ENCODE measurements at places on chromosomes 3 and 15.

GRCh38 chr15:45604326-45604725 is 17.1 kb downstream of the BLOC1S6 start:
- DNase-seq: no peak

DNA sequence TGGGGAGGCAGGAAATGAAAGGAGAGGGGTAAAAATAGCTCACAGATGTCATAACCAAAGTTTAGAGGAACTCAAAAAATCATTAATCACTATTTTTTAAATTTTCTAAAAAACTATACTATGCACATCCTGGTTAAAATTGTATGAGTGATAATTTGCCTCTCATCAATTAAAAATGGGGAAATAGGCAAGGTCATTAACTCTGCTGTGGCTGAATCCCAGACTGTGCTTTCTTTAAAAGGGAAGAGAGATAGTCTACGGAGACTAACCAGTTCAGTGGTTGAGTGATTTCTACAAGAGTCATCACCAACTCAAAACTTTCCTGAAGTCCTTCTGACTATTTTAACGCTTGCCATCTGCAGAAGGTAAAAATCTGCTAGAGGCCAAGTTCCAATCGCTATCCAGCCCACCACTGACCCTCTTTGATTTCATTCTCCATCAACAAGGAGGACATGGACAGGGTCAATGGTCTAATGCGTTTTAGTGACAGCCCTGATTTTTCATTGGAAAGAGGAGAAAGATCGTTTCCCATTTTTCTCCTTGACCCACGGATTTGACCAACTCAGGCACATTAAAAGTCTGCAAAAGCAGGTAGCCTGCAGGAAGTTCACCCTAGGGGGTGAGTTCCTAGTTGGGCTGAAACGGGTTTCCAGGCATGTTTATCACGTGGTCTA is 850 bp downstream of the SUCLG2 start:
- no peak for DNase-seq

DNA sequence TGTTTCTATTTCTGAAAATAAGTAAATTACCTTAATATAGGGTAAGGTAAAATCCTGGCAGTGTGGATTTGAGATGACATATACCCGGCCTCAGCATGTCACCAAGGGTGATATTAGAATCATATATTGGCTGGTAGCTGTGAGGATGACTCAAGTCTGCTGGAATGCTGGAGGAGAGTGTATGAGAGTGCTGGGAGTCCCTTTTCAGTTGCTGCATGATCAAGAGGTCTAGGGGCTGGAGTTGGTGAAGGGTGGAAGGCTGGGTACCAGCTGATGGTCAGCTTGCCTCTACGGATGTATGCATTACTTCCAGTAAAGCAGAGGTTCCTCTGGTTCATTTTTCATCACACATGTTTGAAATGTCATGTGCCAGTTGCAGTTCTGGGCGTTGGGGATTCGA is 40.6 kb downstream of the SLC25A26 start:
- DNase-seq: no peak

GRCh38 chr3:69560818-69561217 is 174.9 kb upstream of the FRMD4B start:
- no peak for DNase-seq

GRCh38 chr3:7682822-7683229 is 818.8 kb upstream of the LMCD1 start:
- DNase-seq: no peak

- DNase-seq: no peak
These were observed 163.6 kb downstream of the FAM43A start for GRCh38 chr3:194849166-194849875.

DNA sequence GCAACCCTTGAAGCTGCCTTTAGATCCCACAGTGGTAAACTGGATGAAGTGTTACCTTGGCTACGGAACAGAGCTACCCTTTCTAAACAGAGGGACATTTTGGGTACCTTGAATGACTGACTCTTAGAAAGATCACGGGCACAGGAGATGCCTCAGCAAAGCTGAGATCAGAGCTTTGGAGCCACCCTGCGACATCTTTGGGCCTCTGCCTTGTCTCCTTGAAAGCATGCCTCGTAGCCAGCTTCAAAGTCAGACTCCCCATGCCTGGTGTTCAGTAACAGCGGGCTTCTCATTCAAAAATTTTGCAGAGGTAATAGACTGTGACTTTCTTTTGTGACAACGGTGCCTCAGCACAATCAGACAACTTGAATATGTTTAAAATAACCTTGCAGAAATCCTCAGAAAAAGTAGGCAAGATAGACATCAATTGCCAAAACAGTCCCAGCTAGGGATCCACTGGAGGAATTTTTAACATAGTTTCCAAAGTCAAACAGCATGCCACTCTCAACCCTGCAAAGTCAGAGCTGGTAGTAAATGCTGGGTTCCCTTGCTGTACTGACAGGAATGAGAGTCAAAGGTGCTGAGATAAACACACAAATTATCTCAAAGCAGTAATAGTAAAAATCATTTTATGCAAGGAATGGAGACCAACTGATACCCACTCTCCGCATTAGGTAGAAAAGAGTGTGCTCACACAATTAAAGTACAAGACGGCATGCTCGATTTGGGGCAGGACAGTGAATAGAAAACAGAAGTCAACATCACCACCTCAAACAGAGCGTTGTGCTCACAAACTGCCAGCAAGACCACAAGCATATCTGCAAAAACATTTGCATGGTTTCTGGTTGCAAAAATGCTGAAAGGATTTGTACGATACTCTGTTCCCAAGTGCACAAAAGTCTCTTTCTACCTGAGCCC is 82.1 kb downstream of the MYO1E start:
- no peak for DNase-seq

All from stimulated activated CD4-positive, alpha-beta T cell treated with anti-CD3 and anti-CD28 coated beads, Interleukin-15, amount 100 ng/mL, for 24 hours (primary cell).